RPMI8226 (cell line): ENCODE measurements at places on chromosomes 5 and 9.

DNA sequence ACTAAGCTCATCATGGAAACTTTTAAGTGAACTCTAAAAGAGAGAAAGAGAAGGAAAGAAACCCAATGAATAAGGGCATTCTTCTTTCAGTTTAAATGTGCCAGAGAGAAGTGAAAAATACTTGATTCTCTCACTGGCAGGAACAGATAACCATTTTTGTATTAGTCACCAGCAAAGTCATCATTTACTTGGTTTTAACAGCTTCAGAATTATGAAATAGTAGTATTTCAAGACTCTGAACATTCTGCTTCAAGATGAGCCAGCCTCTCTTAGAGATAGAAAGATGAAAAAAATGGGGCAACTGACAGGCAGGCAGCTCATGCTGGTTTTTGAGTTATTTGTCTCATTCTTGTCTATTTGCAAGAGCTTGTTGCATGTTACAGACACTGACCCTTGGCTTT lies 103.5 kb downstream of the GCNT1 start:
- DNase-seq: no peak

DNA sequence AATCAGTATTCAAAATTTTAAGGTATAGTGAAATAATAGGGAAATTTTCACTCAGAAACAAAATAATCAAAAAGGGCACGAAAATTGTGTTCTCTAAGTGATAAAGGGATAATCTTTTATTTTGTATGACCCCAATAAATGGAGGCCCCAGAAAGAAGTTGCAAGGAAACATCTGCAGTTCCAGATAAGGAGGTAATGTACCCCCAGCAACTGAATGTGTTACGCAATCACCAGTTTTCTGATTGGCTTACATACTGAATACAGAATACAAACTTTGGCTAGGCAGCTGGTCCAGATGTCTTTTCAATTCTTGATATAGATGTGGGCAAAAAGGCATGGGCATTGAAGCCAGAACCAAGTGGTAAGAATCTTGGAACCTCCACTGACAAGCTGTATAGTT lies 1.7 kb upstream of the TOPORS start:
- DNase-seq: no peak

GRCh38 chr9:91407580-91408318 lies 15.9 kb downstream of the NFIL3 start:
- no peak for DNase-seq

DNA sequence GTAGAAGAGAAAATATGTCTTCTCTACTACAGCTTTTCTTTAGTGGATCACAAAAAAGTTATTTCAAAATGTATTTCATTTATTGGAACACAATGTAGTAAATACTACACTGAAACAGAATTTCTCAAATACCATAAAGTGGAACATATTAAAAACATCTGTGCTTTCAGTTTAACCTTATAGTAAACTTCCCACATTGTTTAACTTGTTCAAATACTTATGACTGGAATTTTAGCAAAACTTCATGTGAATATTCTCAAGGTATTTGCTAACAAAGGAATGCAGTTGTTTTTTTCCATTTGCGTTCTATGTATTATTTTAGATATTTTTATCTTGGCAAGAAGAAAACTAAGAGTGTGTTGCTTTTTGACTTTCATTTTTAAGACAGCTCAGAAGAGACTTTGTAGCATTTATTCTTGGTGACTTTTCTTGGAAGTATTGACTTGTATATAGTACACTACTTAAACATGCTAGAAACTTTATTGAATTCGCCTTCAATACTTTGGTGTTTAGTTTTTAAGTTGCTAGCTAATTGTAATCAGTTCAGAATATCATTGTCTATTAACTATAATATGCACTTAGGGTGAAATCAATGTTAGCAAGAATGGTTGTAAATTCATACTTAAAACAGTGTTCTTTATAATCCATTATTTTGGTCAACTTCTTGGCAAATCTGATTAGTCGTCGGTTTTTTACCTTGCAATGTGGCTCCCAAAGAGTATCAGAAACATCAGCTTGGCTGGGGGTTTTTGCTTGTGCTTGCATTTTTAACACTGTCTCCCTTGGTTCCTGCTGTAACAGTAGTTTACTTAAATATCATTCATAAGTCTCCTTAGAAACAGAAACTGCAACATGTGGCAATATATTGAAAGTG lies 5.0 kb upstream of the RHOBTB3 start:
- peak; percentile 89 for DNase-seq

DNA sequence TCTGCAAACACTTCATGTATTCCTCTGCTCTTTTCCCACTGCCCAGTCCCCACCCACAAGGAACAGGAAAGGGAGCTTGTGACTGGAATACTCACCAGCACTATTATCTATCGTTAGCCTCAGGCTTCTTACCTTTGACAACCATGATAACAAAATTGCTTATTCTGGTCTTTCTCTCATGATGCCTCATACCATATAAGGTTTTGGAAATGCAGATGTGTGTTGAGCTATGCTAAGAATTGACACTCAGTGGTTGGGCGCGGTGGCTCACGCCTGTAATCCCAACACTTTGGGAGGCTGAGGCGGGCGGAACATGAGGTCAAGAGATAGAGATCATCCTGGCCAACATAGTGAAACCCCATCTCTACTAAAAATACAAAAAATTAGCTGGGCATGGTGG lies 25.4 kb downstream of the SOX30 start:
- no peak for DNase-seq

- no peak for DNase-seq
Measured at GRCh38 chr5:127810707-127811490, 107.7 kb downstream of the CCDC192 start.

DNA sequence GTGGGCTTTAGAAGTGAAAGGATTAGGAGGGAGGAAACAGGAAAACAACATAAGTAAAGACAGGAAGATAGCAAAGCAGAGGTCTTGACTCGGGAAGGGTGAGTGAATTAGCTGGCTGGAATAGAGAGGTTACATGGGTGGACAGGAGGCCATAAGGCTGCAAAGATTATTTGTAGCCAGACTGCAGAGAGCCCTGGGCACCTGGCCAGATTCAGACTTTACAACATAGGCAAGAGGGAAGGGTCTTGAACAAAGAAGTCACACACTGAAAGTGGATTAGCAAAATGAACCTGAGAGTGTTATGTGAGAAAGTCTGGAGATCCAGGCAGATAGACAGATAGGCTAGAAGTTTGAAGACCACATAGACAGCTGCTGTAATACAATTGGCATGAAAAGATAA lies 29.7 kb upstream of the CER1 start:
- peak; percentile 16 for DNase-seq

GRCh38 chr5:67268231-67269021 lies 71.8 kb upstream of the CD180 start:
- DNase-seq: peak; percentile 70

- DNase-seq: no peak
Measured at GRCh38 chr5:36028816-36029465, 37.7 kb downstream of the UGT3A2 start.

DNA sequence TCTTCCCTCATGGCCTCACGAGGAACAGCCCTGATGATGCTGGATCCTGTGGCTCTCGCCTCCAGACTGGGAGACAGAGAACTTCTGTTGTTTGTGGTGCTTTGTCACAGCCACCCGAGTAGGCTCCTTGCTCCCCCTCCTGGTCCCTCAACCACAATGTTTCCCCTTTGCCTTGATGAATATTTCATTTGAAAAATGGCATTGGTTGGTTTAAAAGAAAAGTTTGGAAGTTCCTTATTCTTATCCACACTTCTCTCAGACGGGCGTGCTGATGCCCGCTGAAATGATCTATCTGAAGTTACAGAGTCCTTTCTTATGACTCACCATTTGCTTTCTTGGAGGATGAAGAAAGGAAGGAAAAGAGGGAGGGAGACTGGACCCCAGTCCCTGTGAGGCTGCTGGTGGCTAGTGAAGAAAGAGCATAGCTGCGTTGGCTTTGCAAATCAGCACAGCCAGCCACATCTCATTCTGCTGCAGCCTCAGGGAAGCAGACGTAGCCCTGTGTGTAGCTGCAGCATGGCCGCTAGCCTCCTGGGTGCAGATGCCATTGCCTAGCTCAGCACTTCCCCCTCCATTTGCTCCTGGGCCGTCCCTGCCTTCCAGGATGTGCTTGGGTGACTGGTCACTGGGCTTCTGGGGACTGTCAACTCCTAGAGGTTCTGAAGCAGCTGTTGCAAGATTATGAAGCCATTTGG lies 185.9 kb downstream of the ERCC6L2 start:
- no peak for DNase-seq

DNA sequence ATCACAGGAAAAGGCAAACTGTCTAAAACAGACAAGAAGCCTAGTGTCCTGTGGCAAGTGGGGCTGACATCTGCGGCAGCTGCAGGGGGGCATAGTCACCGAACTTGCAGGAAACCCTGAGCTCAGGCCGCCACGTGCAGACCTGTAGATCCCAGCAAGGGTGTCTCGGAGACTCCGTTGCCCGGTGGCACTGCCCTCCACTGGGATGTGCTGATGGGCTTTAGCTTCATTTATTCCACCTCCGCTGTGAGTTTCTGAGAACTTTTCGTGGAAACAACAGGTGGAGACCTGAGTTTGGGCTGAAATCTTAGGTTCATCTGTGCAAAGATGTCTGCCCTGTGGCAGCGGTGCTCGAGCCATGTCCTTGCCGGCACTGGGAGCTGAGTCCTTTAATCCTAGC lies 22.1 kb downstream of the CEP72 start:
- no peak for DNase-seq

GRCh38 chr5:150517272-150518152 lies 9.6 kb downstream of the NDST1 start:
- DNase-seq: peak; percentile 65

- DNase-seq: no peak
Measured at GRCh38 chr5:145937432-145938250, 1.3 kb downstream of the SH3RF2 start.

DNA sequence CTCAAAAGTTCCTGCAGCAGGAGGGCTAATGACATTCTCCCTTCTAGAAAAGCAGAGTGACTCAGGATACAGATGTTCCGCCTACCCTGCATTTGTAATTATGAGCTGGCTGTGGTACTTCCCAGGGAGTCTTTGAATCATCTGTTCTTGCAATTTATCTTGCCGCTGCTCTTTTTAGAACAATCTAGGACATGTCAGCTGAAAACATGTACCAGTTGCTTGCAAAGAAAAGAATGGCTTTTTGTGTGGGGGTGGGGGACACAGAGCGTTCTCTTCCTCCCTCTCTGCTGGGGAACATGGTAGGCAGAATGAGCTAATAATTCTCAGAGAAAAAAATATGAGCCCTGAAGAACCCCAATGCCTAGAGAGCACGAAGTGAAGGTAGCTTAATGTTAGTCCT lies 51.7 kb upstream of the TUT7 start:
- no peak for DNase-seq

GRCh38 chr5:66239034-66239433 lies 94.9 kb downstream of the SREK1 start:
- DNase-seq: peak; percentile 14

DNA sequence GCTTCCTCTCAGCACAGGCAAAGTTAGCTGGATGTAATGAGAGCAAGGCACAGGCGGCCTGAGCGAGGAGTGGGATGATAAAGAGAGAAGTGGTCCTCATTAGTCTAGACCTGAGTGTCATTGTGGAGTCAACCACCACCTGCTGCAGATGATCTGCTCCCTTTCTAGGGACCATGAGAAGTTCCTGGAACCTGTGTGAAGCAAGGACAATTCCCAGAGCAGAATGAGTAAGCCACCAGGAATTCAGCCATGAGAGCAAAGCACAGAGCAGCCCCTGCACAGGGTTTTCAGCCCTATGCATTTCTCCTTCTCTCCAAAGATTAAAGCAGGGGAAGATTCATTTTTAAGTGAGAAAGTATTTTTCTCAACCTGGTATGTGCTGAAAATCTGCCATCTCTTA lies 146.8 kb upstream of the SPEF2 start:
- no peak for DNase-seq

GRCh38 chr5:9189681-9190080 lies 356.2 kb downstream of the SEMA5A start:
- no peak for DNase-seq

GRCh38 chr9:70949239-70949638 lies 172.2 kb downstream of the TRPM3 start:
- DNase-seq: peak; percentile 50
